ENCODE measurements at places on chromosomes 6 and 20. TPM values are rescaled to one million over a fixed set of nuclear protein-coding genes. Genes with fewer than 3 reads are reported as not detected.

GRCh38 chr6:88165844-88166492, at the start of gene CNR1:
TSS of gene CNR1 (minus strand) at chr6:88166347. CDS start at chr6:88145274, 21,073 bp downstream.
- peak; percentile 70 for DNase-seq

GRCh38 chr6:156593893-156594292, 183.3 kb upstream of the ARID1B start:
- DNase-seq, result no peak

DNA sequence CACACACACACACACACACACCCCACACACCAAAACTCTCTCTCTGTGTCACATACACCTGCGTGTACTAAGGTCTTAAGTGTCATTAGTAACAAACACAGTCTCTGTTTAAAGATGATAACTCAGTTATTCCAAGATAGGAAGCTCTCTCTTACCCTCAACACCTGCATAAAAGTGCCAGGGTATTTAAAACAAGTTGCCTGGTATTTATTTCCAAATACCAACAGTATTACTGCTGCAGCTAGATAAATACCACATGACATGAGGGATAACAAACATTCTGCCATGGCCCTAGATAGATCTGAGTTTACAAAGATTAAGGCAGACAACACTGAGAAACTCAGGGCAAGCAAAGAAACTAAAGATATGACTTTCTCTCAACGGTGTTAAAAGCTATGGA, 118.5 kb downstream of the SIM1 start:
- DNase-seq, result no peak

DNA sequence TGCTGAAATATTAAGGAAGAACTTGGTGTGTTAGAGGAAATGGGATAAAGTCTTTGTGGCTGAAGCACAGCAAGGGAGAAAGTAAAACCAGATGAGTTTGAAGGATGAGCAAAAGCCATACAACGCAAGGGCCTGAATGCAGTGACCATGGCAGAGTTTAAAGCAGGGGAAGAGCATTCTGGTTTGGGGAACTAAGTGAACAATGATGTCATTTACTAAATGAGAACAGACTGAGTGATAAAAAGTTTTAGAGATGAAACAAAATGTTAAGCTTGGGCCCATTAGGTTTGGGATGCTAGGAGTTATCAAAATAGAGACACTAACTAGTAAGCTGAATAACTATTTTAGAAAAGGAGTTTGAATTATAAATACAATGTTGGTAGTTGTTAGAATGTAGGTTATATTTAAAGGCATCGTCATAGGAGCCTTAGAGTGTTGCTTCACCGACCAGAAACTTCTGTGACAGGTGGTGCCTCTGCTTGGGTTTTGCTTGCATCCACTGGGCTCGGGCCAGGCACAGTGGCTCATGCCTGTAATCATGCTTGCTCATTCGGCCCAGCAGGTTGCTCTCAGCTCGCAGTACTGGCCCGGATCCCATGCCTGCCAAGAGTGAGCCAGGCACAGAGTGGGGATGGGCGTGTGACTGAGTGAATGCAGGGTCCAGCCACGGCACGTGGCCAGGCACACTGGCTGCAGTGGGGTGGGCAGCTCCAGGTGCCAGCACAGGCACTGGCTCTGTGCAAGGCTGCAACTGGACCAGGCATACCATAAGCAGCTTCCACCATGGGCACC, 37.4 kb upstream of the OPRM1 start:
- DNase-seq, result no peak

GRCh38 chr6:45617441-45617840, 239.7 kb upstream of the SUPT3H start:
- DNase-seq, result no peak

LAMP5 gene
- not detected for total RNA-seq

GRCh38 chr20:2820896-2821869, 5.0 kb downstream of the TMEM239 start:
- DNase-seq, result no peak

DNA sequence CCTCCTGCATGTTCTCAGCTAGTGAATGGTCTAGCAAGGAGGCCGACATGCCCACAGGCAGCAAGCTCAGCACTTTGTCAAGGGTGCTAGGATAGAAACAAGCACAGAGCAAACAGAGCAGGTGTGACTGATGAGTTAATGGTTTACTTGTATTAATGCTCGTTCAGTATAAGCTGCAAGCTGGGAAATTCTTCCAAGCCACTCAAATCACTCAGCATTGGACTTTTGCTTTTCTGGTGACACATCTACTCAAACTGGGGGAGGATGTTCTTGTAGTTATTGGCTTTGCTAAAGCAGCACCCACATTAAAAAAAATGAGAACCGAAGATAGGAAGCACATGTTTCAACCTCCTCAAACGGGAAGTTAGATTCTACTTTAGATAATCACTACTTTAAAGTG, 43.1 kb upstream of the NEDD9 start:
- DNase-seq, result no peak

SYNDIG1 gene
- not detected for total RNA-seq

DNA sequence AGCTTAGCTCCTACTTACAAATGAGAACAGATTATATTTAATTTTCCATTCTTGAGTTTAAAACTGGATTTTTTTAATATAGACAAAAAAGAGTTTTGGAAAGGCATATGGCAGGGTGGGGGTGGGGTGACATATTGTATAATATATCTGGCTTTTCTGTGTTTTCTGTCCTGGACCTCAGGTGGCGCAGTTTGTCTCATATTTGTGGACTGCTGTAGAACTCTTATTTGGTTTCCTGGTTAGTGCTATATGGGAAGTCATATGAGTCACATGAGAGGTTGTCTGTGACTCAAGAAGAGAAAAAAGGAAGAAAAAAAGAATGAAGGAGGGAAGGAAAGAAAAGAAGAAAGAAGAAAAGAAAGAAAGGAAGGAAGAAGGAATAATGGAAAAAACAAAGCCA, 131.8 kb downstream of the CLVS2 start:
- DNase-seq, result no peak

GRCh38 chr6:158836625-158837311, 17.6 kb upstream of the EZR start:
- DNase-seq, result no peak

- peak; percentile 68 for DNase-seq
Measured at GRCh38 chr6:36829919-36830544, 9.2 kb downstream of the CPNE5 start.

DNA sequence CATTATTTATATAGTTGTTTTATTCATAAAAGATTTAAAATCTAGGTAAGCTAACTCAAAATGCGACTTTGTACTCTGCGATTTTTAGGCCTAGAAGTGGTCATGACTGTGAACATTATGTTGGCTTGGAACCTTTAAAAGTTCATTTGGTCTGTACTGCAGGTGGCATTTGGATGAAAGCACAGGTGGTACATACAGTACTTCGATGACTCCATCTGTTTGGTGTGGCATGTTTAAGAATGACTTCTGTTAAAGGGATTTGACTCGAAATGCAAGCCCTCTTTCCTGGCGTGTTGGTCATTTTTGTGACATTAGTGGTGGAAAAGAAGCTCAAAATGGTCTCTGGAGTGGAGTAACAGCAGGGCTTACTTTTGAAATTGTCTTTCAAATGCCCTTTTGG, 118.1 kb downstream of the UST start:
- no peak for DNase-seq

- DNase-seq, result no peak
Measured at GRCh38 chr20:11852811-11853210, 64.9 kb upstream of the BTBD3 start.

DNA sequence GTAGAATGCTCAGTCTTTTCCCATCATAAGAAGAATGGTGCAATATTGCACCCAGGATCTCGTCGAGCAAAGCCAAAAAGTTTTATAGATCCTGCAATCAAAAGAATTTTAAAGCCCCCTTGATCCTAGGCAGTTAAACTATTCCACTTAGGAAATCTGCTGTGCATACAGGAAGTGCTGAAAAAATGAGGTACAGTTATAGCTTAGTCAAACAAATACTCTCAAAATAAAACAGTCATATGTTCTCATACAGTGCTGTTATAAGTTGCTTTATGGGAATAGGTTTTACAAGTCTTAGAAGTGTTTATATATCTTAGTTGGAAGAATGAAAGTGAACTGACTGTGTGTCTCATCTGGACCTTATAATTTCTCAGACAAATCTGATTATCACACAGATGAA, 232.6 kb upstream of the RAB32 start:
- no peak for DNase-seq

All from psoas muscle (tissue), 8 donors.